ENCODE measurements at places on chromosomes 7 and 10. TPM values are rescaled to one million over a fixed set of nuclear protein-coding genes. Genes with fewer than 3 reads are reported as not detected.

C7orf33 gene
- total RNA-seq: not detected

PIK3AP1 gene
- not detected for total RNA-seq

DNA sequence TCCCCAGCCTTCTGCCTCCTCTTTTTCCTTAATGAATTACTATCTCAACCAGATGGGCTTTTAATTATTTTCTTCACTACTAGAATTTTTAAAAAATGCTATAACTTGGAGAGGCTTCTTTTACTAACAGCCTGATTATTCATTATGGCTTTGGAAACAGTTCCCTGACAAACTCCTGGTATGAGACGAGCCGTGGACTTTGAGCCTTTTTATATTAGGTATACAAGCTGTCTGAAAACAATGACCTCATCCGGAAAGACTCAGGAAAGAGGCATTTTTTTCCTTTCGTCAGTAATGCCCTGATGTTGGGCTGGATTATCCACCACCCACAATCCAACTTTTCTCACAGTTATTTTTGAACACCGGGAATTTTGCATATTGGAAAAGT is 26.7 kb upstream of the ABLIM1 start:
- DNase-seq: peak; percentile 80

GRCh38 chr7:81268551-81268950 is 349.7 kb upstream of the SEMA3C start:
- peak; percentile 64 for DNase-seq

Data from H4 (cell line).